ENCODE measurements at places on chromosomes 2 and 18. TPM values are rescaled to one million over a fixed set of nuclear protein-coding genes. Genes with fewer than 3 reads are reported as not detected.

Gene CD302
- 0.35 TPM for total RNA-seq

GRCh38 chr2:127662937-127663565 lies 12.3 kb downstream of the LIMS2 start:
- DNase-seq, result no peak
- peaks cover 43% of the 10 kb centered on the region for H3K27me3 ChIP-seq
- H3K27ac ChIP-seq, result no peak overlapping the region
- H3K4me1 ChIP-seq, result no peaks in the 10 kb centered on the region
- no peak overlapping the region for H3K4me3 ChIP-seq

DNA sequence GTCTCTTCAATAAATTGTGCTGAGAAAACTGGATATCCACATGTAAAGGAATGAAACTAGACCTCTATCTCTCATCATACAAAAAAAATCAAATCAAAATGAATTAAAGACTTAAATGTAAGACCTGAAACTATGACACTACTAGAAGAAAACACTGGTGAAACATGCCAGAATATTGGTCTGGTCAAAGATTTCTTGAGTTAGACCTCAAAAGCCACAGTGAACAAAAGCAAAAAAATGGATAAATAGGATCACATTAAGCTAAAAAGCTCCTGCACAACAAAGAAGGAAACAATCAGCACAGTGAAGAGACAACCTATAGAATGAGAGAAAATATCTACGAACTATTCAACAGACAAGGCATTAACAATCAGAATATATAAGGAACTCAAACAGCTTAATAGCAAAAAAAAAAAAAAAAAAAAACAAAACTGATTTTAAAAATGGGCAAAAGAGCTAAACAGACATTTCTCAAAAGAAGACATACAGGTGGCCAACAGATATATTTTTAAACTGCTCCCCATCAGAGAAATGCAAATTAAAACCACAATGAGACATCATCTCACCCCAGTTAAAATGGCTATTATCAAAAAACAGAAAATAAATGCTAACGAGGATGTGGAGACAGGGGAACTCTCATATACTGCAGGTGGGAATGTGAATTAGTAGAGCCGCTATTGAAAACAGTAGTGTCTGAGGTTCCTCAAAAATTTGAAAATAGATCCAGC lies 66.3 kb downstream of the NCKAP1 start:
- peaks cover 23% of the 10 kb centered on the region for H3K36me3 ChIP-seq
- H3K4me1 ChIP-seq, result no peaks in the 10 kb centered on the region
- H3K27ac ChIP-seq, result no peak overlapping the region
- H3K27me3 ChIP-seq, result no peaks in the 10 kb centered on the region

Gene ALPP
- not detected for total RNA-seq

Gene RUFY4
- 1.2 TPM for total RNA-seq

DNA sequence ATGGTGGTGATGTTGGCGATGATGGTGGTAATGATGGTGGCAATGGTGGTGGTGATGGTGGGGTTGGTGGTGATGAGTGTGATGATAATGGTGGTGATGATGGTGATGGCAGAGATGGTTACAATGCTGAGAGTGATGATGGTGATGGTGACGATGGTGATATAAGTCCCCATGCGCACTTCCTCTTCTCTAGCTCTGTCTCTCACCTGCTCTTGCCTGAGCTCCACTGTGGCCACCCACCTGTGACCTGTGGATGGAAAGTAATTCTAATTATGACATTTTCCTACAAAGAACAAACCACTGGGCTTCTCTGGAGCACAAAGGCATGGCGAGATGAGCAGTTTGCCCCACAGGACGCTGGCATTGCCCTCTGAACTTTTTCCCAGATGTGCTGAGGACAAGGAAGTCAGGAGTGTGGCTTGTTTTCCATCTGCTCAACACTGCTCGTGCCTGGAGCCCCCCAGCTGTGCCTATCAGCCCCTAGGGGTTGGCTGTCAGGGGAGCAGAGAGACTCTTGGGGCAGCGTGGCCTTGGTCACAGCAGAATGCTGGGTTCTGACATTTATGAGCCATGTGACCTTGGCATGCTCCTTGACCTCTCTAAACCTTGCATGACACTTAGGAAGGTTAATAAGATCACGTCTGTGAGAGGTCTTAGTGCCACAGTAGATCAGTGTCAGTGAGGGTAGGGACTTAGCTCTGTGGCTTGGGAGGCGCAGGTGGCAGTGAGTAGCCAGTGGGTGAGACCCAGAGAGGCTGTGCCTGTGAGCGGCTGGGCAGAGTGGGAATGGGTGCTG lies 68.4 kb downstream of the RRM2 start:
- DNase-seq, result no peak
- no peaks in the 10 kb centered on the region for H3K4me1 ChIP-seq
- no peak overlapping the region for H3K27ac ChIP-seq

Gene SRSF7
- 217 TPM for total RNA-seq

Gene GPC1
- total RNA-seq, result 1.2 TPM

DNA sequence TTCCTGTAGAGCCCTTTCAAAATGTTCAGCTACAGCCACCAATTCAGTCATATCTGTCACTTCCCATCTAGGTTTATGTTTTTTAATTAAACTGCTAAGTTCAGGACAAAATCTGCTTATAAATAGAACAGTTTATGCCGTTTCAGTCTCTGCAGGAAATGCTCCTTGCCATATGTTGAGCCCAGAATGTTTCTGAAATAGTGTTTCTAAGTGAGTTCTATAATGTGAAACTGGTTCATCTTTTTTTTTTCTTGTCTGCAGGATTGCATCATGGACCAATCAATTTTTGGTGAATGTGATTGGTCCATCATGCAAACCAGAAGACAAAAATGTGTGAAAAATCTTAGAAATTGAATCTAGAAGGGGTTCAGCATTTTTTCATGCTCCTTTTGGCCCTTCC lies 30.2 kb upstream of the RHOB start:
- no peaks in the 10 kb centered on the region for H3K4me1 ChIP-seq
- DNase-seq, result no peak
- no peak overlapping the region for H3K4me3 ChIP-seq
- peaks cover 5% of the 10 kb centered on the region for H3K27me3 ChIP-seq
- H3K36me3 ChIP-seq, result no peaks in the 10 kb centered on the region

Gene TBC1D8
- total RNA-seq, result 4.5 TPM

Gene CHST10
- 4.5 TPM for total RNA-seq

Gene FZD7
- total RNA-seq, result 0.17 TPM

DNA sequence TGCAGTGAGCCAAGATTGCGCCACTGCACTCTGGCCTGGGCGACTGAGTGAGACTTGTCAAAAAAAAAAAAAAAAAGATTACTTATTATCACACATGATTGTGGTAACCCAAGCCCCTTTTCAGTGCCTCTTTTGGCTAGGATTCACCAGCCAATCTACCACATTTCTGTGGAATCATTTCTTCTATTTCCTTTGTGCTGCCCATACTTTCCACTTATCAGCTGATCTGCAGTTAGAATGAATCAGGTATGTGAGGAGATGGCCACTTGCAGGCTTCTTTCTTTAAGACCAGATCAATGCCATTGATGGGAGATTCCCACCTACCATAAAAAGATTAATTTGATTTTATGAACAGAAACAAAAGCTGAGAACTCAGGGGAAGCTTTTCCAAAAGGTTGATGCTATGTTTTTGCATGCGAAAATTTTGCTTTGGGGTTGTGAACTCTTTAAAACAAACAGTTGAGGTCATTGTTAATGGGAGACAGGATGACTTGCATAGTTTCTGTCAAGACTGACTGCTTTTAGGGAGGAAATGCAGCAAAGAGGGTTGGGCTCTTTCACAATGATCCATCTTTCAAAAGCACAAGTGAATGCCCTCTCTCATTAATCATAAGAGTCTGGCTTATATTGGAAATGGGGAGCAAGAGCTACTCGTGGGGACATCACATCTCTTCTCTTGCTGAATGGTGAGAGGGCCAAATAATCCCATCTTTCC lies 66.9 kb upstream of the CYP26B1 start:
- no peaks in the 10 kb centered on the region for H3K27me3 ChIP-seq
- no peak for DNase-seq
- H3K27ac ChIP-seq, result no peak overlapping the region
- H3K36me3 ChIP-seq, result no peaks in the 10 kb centered on the region
- no peak overlapping the region for H3K4me3 ChIP-seq

Gene SKOR2
- not detected for total RNA-seq

Gene REEP1
- total RNA-seq, result 0.19 TPM

- H3K27me3 ChIP-seq, result no peaks in the 10 kb centered on the region
- H3K27ac ChIP-seq, result peak overlapping the region; percentile 33
- H3K4me1 ChIP-seq, result peaks cover 72% of the 10 kb centered on the region
- H3K36me3 ChIP-seq, result peaks cover 5% of the 10 kb centered on the region
- no peak for DNase-seq
Observed at GRCh38 chr2:74004212-74005182, 19.8 kb downstream of the TET3 start.

DNA sequence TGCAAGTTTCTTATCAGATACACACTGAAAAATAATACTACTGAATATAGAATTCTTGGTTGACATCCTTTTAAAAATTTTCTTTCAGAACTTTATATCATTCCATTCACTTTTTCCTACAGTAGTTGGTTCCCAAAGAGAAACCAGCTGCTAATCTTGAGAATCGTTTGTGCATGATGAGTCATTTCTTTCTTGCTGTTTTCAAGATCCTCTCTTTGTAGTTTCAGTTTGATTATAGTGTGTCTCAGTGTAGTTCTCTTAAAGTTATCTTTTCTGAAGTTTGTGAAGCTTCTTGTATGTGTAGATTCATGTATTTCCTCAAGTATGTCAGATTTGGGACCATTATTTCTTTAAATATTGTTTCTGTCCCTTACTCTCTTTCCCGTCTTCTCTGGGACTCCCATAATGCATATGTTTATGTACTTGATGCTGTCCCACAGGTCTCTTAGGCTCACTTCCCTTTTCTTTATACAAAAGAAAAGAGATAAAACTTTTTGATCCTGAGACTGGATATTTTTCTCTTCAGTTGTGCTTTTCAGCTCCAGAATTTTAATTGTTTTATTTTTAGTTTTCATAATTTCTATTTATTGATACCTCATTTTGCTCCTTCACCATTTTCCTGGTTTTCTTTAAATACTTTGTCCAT lies 801.0 kb downstream of the TDRD15 start:
- DNase-seq, result no peak
- H3K36me3 ChIP-seq, result no peaks in the 10 kb centered on the region
- H3K27ac ChIP-seq, result no peak overlapping the region
- H3K4me3 ChIP-seq, result no peak overlapping the region
- no peaks in the 10 kb centered on the region for H3K4me1 ChIP-seq

Gene NDC80
- 108 TPM for total RNA-seq

DNA sequence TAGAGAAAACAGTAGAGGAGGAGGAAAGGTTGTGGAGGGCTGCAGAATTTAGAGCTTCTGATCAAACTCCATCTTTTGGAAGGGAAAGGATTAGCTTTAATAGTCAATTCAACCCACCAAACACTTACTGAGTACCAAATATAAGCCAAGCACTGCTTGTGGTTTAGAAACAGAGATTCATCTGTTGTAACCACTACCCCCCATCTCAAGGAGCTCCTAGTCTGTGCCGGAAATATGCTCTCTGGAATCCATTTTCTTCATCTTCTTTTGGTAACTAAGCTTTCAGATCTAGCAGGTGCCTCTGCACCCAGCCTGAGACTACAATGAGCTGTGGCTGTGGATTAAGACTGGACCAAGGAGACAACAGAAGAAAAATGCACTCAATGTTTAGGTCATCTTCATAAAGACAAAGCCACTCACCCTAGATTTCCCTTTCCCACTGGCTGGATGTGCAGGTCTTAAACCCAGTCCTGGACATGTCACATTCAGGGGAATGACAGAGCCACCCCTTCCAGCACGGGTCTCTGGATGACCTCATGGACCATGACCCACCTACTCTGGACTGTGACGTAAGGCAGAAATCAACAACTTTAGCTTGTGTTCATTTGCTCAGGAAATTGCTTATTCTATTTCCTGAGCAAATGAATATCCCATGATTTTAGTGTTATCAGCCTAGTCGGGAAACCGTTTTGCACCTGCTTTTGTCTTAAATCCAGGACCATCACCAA lies 52.9 kb downstream of the EPB41L3 start:
- H3K27ac ChIP-seq, result no peak overlapping the region
- no peak overlapping the region for H3K4me3 ChIP-seq
- no peak for DNase-seq

DNA sequence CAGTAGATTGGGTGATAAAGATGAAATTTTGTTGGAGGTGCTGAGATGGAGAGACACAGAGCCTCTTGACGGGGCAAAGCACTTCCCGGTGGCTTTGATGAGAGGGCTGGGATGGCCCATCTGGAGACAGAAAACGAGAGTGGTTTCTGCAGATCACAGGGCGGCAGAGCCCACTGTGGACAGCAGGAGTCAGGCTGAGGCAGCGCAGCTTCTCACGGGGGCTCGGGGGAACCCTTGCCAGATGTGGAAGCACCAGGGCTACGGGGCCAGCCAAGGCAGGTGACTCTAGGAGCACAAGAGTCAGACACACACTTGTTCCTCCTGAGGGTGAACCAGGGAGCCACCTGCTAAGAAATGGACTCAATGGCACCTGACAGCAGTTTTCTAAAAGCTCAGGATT lies 78.5 kb downstream of the TPO start:
- no peak overlapping the region for H3K27ac ChIP-seq
- H3K27me3 ChIP-seq, result no peaks in the 10 kb centered on the region
- DNase-seq, result no peak
- H3K4me3 ChIP-seq, result no peak overlapping the region
- no peaks in the 10 kb centered on the region for H3K36me3 ChIP-seq

GRCh38 chr2:2542966-2543611 lies 212.0 kb upstream of the MYT1L start:
- peaks cover 3% of the 10 kb centered on the region for H3K27me3 ChIP-seq
- no peaks in the 10 kb centered on the region for H3K36me3 ChIP-seq

DNA sequence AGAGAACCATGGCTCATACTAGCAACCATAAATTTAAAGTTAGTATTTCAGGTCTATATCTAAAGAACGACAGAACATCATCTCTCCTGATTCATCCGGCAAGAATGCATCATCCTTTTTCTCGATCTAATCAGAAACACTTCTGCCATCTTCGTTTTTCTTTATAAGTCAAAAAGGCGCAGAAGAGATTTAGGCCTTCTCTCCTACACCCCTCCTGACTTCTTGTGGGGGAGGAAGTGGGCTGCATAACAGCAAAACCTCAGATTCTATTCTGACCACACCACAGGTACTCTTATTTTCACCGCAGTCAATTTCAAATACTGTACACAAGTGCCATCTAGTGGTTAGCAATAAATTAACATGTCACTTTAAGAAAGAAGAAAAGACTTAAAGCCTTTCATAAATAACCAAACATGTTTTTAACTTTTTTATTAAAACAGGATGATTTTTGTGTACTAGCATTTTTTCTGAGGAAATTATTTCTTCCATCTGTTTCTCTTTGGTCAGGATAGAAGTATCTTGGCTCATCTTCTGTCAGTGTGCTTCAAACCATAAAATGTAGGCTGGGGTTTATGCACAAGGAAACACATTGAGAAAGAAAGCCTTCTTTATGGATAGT lies 48.4 kb upstream of the PIK3C3 start:
- H3K27ac ChIP-seq, result no peak overlapping the region
- H3K4me1 ChIP-seq, result peaks cover 13% of the 10 kb centered on the region
- no peaks in the 10 kb centered on the region for H3K27me3 ChIP-seq
- no peak overlapping the region for H3K4me3 ChIP-seq
- H3K36me3 ChIP-seq, result no peaks in the 10 kb centered on the region

DNA sequence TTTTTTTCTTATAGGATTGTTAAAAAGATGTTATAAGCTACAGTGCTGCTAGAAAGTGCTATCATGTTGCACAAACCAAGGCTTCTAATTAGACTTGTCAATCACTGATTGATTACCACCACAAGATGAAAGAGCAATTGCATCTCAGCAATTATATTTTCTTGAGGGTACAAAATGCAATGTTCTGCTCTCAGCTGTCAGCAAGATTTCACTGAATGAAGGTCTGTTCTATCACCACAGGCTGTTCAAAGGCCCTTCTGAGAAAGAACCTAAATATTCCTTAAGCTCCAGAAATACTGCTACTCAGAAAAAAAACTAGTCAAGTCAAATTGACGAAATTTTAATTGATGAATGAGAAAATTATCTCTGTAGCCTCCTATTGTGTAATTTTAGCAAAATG lies 301.9 kb upstream of the KYNU start:
- no peaks in the 10 kb centered on the region for H3K27me3 ChIP-seq
- no peak overlapping the region for H3K4me3 ChIP-seq
- H3K36me3 ChIP-seq, result no peaks in the 10 kb centered on the region
- no peak overlapping the region for H3K27ac ChIP-seq
